ENCODE measurements at places on chromosomes 1 and 21.

DNA sequence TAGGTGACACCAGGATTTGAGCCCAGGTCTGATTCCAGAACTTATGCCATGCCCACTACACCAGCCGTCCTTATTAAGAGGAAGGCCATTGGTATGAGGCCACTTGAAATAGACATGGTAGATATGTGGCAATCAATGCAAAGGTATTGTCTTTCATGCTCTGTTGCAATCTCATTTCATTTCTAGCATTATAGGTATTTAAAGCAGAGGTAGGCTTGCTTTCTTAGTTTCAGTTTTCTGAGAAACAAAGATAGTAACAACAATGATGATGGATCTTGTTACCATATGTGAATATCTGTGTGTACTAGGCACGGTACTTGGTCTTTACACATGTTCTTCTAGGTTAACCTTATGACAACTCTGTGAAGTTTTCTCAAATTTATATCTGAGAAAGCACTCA lies 113.1 kb downstream of the FGGY start:
- DNase-seq: no peak
- peaks cover 15% of the 10 kb centered on the region for H3K4me1 ChIP-seq
- no peak overlapping the region for H3K27ac ChIP-seq
- no peaks in the 10 kb centered on the region for H3K27me3 ChIP-seq
- H3K36me3 ChIP-seq: no peaks in the 10 kb centered on the region

DNA sequence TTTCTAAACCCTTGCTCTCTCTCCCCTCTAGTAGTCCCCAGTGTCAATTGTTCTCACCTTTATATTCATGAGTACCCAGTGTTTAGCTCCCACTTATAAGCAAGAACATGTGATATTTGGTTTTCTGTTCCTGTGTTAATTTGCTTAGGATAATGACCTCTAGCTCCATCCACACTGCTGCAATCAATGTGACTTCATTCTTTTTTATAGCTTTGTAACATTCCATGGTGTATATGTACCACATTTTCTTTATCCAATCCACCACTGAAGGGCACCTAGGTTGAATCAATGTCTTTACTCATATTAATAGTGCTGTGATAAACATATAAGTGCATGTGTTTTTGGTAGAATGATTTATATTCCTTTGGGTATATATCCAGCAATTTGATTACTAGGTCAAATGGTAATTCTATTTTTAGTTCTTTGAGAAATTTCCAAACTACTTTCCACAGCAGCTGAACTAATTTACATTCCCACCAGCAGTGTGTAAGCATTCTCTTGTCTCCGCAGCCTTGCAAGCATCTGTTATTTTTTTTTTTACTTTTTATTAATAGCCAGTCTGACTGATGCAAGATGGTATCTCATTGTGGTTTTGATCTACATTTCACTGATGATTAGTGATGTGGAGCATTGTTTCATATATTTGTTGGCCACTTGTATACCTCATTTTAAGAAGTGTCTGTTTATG lies 277.8 kb downstream of the LTN1 start:
- no peak overlapping the region for H3K27ac ChIP-seq
- DNase-seq: no peak
- no peaks in the 10 kb centered on the region for H3K36me3 ChIP-seq
- no peaks in the 10 kb centered on the region for H3K27me3 ChIP-seq
- no peaks in the 10 kb centered on the region for H3K4me1 ChIP-seq

GRCh38 chr21:35507181-35507759 lies 458.2 kb upstream of the RUNX1 start:
- H3K27ac ChIP-seq: no peak overlapping the region
- H3K4me1 ChIP-seq: peaks cover 12% of the 10 kb centered on the region
- DNase-seq: no peak
- H3K36me3 ChIP-seq: no peaks in the 10 kb centered on the region

- H3K4me3 ChIP-seq: no peak overlapping the region
- H3K27me3 ChIP-seq: no peaks in the 10 kb centered on the region
- peak; percentile 60 for DNase-seq
- peaks cover 11% of the 10 kb centered on the region for H3K4me1 ChIP-seq
These were observed 35.5 kb downstream of the MAN1C1 start for GRCh38 chr1:25651824-25652741.

- no peak for DNase-seq
- H3K4me3 ChIP-seq: no peak overlapping the region
- peak overlapping the region; percentile 81 for H3K27ac ChIP-seq
These were observed 8.5 kb downstream of the SH3BGRL3 start for GRCh38 chr1:26288311-26288941.

GRCh38 chr1:199122532-199123311 lies 483.9 kb downstream of the PTPRC start:
- no peaks in the 10 kb centered on the region for H3K27me3 ChIP-seq
- H3K36me3 ChIP-seq: no peaks in the 10 kb centered on the region
- no peaks in the 10 kb centered on the region for H3K4me1 ChIP-seq
- no peak overlapping the region for H3K4me3 ChIP-seq
- no peak overlapping the region for H3K27ac ChIP-seq

GRCh38 chr1:34590211-34590623 lies 164.6 kb upstream of the GJB5 start:
- H3K4me1 ChIP-seq: no peaks in the 10 kb centered on the region
- H3K36me3 ChIP-seq: no peaks in the 10 kb centered on the region
- no peak overlapping the region for H3K4me3 ChIP-seq
- no peaks in the 10 kb centered on the region for H3K27me3 ChIP-seq
- DNase-seq: no peak

- H3K4me1 ChIP-seq: peaks cover 52% of the 10 kb centered on the region
- no peaks in the 10 kb centered on the region for H3K27me3 ChIP-seq
- peak; percentile 97 for DNase-seq
- H3K4me3 ChIP-seq: peak within 1 kb of the TSS; percentile 92
- H3K27ac ChIP-seq: peak within 1 kb of the TSS; percentile 92
- no peaks in the 10 kb centered on the region for H3K36me3 ChIP-seq
These were observed at the start of gene NUAK2 for GRCh38 chr1:205321162-205321958. Gene NUAK2, minus strand, starts transcription at chr1:205321745. Its CDS starts 117 bp downstream, at chr1:205321628.

DNA sequence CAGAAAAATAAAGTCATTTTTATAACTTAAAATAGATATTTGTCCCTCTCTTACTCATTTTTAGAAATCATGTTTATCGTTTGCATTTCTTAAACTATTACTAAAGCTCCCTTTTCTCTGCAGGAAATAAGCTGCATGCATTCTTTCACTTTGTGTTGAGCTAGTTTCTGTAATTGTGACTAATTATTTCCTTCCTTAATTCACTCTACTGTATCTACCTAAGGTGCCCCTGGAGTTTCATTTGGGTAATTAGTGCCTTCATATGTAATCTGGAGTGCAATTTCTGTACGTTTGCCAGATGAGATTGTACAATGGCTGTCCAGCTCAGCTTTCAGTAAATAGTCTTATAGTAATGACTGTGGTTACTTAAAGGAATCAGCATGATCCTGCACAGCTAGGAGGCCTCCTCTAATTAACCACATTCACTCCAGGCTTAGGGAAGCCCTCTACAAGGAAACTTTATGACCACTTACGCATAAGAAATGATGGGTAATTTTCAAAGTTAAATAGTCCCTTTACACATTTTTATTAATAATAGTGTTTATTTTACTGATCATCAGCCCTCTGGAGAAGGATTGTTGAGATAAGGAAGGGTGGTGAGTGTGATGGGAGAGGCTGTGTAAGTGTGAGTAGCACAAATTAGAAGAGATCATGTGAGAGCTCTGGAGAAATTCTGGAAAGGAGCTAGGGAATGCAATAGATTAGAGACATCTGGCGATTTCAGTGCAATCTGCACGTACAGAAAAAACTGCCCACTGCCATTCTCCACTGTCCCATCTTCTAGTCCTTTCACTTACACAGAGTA lies 86.8 kb downstream of the LRRC8C start:
- H3K27me3 ChIP-seq: no peaks in the 10 kb centered on the region
- DNase-seq: no peak
- H3K4me1 ChIP-seq: peaks cover 30% of the 10 kb centered on the region
- no peak overlapping the region for H3K4me3 ChIP-seq

- H3K4me1 ChIP-seq: no peaks in the 10 kb centered on the region
- no peaks in the 10 kb centered on the region for H3K27me3 ChIP-seq
- DNase-seq: peak; percentile 27
- H3K36me3 ChIP-seq: no peaks in the 10 kb centered on the region
These were observed 24.5 kb downstream of the NEK2 start for GRCh38 chr1:211650904-211651303.

DNA sequence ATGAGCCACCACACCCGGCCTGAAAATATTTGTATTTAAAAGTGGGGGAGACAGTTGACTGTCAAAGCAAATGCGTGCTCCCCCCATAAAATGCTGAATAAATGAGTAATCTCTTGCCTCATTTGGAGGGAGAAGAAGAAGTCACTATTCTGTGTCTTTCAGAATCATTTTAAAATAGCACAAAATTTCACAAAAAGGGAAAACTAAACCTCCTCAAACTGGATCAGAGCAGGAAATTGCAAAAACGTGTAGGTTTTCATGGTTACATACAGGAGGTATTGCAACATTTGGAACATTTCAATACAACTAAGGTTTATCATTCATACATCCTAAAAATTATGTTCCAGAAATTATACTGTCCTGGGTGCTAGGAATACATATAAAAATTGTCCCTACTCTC lies 13.6 kb downstream of the MTF1 start:
- H3K4me3 ChIP-seq: no peak overlapping the region
- no peak overlapping the region for H3K27ac ChIP-seq
- DNase-seq: no peak
- H3K27me3 ChIP-seq: no peaks in the 10 kb centered on the region
- peaks cover 30% of the 10 kb centered on the region for H3K4me1 ChIP-seq

GRCh38 chr1:103516693-103517092 lies 8.8 kb upstream of the RNPC3 start:
- no peaks in the 10 kb centered on the region for H3K27me3 ChIP-seq
- H3K4me1 ChIP-seq: no peaks in the 10 kb centered on the region
- DNase-seq: no peak
- no peaks in the 10 kb centered on the region for H3K36me3 ChIP-seq
- H3K4me3 ChIP-seq: no peak overlapping the region

DNA sequence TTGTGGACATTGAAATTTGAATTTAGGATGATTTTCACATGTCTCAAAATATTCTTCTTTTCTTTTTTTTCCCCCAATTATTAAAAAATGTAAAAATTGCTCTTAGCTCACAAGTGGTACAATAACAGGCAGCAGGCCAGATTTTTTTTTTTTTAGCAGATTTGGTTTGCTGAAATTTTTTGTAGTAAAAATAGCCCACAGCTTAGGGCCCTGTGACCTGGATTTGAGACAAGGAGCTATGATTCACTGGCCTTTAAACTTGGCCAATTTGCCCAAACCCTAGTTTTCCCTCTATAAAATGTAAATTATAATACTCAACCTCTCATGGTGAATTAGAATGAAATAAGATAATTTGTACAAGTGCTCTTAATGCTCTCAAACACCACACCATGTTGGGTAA lies 253.8 kb downstream of the DYRK1A start:
- H3K36me3 ChIP-seq: no peaks in the 10 kb centered on the region
- H3K27ac ChIP-seq: no peak overlapping the region
- no peak for DNase-seq

GRCh38 chr1:85202092-85202863 lies 1.5 kb upstream of the SYDE2 start:
- H3K4me3 ChIP-seq: peak overlapping the region; percentile 84
- H3K27me3 ChIP-seq: no peaks in the 10 kb centered on the region
- H3K27ac ChIP-seq: peak overlapping the region; percentile 95
- no peaks in the 10 kb centered on the region for H3K36me3 ChIP-seq
- peaks cover 4% of the 10 kb centered on the region for H3K4me1 ChIP-seq

DNA sequence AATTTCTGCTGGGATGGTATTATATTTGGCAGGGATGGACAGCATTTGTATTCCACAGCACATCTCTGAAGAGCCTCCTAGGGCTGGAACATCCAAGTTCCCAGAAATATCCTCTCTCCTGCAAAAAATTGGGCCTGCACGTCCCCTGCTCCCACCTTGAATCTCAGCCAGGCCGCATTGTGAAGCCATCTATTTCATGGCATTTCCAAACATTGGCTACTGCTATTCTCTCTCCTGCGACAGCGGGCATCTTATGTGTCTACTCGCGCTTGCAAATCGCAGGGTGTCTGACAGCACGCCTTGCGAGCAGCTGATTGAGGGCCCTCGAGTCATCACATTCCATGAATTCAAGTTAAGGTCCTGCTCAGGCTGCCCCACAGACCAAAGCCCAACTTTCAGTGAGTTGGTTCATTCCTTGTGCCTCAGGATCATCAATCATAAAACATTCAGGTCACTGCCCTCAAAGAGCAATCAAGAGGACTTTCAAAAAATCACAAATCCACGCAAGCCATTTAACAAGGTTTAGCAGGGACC lies 15.8 kb downstream of the RGS8 start:
- H3K27me3 ChIP-seq: peaks cover 4% of the 10 kb centered on the region
- H3K4me1 ChIP-seq: no peaks in the 10 kb centered on the region
- DNase-seq: no peak
- H3K4me3 ChIP-seq: no peak overlapping the region
- no peaks in the 10 kb centered on the region for H3K36me3 ChIP-seq

- DNase-seq: no peak
- no peaks in the 10 kb centered on the region for H3K27me3 ChIP-seq
- H3K36me3 ChIP-seq: peaks cover 5% of the 10 kb centered on the region
- H3K4me1 ChIP-seq: no peaks in the 10 kb centered on the region
- no peak overlapping the region for H3K27ac ChIP-seq
- H3K4me3 ChIP-seq: no peak overlapping the region
These were observed 135.1 kb downstream of the RPS6KC1 start for GRCh38 chr1:213186168-213186567.

GRCh38 chr1:20119347-20119746 lies at the start of gene PLA2G2D:
Gene PLA2G2D, minus strand, starts transcription at chr1:20119536. Its CDS starts 38 bp downstream, at chr1:20119498.
- H3K27me3 ChIP-seq: no peaks in the 10 kb centered on the region
- H3K36me3 ChIP-seq: no peaks in the 10 kb centered on the region
- no peak within 1 kb of the TSS for H3K4me3 ChIP-seq

DNA sequence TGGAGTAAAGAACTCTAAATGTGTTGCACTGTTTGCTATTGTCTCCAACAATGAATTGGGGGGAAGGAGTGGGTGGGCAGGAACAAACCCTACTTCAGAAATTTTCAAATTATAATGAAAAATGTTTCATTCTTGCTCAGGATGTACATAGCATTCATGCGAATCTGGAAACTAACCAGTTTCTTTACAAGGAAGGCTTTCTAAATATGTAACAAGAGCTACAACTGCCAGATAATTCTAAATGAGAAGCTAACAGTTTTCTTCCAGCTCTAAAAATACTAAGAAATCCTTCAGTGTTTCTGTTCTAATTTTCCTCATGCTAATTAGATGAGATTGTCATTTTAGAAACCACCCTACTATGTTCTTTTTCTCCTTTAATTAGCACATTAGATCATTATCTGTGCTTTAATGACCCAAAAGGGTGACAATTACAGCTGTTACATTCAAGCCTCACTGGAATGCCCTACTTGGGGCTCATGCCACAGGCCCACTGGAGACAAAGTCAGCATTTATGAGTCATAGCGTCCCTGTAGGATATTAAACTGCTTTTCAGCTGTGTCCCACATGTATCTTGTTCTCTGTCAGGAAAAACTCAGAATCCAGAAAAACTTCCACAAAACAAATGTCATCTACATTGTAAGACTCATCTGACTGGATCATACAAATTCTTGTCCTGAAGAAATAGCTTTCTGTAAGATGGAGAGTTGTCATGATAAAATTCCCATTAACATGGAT lies 804.6 kb upstream of the CXADR start:
- H3K4me1 ChIP-seq: no peaks in the 10 kb centered on the region
- H3K27ac ChIP-seq: no peak overlapping the region
- no peak for DNase-seq
- H3K27me3 ChIP-seq: no peaks in the 10 kb centered on the region
- H3K4me3 ChIP-seq: no peak overlapping the region
